Natural killer cell treated with Interleukin-12 subunit alpha and Interleukin-12 subunit beta and Interleukin-15 and Interleukin-18, amount 100 ng/mL, for 72 hours (primary cell): ENCODE measurements at places on chromosomes 13 and 19.

DNA sequence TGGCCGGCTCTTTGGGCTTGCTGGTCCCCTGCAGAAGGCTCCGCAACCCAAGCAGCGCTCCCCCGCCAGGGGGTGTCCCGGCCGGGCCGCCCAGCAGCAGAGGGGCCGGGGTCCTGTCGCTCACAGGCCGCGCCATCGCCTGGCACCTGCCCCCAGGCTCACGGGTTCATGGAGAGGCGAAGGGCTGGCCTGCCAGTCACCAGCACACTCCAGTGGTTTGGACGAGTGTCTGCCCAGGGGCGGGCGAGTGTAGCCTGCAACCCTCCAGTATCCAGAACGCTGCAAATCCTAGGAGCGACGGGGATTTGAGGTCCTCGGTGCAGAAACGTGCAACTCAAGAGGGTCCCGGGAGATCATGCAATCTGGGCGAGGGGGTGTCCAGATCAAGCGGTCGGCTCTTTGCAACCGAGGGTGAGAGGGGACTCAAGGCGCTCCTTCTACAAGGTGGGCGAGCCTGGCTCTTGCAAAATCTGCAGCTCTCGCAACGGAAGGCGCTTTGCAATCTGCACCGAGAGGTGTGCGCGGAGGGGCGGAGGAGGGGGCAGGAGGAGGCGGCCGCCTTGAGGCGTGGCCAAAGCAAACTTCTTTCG lies at the start of gene DBP:
Gene DBP, minus strand, starts transcription at position 521 of the 590 bp plus-strand sequence. Its CDS starts 385 bp downstream, at position 136.
- no peak for DNase-seq

DNA sequence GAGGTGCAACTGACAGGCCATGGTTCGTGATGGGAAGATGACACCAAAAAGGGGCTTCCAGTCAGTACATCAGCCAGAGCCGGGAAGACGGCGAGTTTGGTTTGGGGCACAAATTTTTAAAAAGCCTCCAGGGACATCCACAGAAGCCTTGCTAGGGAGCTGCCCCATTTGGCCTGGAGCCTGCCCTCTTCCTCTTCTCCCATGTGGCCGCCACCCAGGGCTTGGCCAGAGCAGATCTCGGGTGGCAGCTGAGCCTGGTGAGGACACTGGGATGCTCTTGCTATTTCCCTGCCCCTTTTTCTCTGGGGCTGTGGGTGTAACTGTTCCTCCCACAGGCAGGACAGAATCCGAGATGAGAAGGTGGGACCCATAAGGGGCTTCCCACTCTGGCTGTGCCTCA lies 8.2 kb downstream of the ETFB start:
- DNase-seq = peak; percentile 32

DNA sequence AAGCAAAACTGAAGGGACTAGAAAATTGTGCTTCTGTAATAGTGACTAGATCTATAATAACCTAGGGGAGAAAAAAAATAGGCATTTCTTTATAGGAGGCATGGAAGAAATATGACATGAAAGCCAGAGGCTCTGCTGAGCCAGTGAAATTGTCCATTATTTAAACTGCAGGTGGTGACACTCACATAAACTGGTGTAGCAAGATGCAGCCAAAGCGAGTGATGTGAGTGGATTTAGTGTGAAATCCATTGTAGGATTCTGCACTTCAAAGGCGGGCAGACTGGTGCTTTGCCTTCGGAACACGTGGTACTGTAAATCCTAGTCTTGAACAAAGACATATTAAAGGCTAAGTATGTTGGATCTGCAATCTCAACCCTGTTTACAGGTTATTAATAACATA lies 361.9 kb downstream of the TBC1D4 start:
- DNase-seq = no peak

- no peak for DNase-seq
These were observed 155.7 kb upstream of the SLITRK1 start for GRCh38 chr13:84038001-84038400.

- peak; percentile 96 for DNase-seq
These were observed at the start of gene WDR62 for GRCh38 chr19:36054733-36055686. Gene WDR62, plus strand, starts transcription at chr19:36054897. Its CDS starts 75 bp downstream, at chr19:36054972.
